ENCODE measurements at places on chromosomes 3 and 15.

DNA sequence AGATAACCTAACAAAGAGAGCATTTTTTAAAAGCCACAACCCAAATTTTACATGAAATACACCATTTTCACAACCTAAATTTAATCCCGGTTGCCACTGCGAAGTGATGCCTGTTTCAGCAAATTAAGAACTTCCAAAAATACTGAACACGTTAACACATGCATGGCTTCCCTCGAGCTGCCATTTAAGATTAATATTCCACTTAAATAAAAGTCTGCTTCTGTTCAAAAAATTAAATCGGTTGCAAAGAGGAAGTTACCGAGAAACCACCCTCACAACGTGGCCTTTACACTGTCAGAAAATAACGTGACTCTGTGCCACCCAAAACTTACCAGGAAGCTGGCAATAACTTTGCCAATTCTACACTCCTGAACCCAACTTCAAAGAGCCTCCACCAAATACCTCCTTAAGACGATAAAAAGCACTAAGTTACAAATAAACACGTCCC, 1.2 kb downstream of the TBL1XR1 start:
- peak; percentile 58 for DNase-seq

- DNase-seq, result no peak
These were observed 70.5 kb upstream of the FOXB1 start for GRCh38 chr15:59933607-59934006.

DNA sequence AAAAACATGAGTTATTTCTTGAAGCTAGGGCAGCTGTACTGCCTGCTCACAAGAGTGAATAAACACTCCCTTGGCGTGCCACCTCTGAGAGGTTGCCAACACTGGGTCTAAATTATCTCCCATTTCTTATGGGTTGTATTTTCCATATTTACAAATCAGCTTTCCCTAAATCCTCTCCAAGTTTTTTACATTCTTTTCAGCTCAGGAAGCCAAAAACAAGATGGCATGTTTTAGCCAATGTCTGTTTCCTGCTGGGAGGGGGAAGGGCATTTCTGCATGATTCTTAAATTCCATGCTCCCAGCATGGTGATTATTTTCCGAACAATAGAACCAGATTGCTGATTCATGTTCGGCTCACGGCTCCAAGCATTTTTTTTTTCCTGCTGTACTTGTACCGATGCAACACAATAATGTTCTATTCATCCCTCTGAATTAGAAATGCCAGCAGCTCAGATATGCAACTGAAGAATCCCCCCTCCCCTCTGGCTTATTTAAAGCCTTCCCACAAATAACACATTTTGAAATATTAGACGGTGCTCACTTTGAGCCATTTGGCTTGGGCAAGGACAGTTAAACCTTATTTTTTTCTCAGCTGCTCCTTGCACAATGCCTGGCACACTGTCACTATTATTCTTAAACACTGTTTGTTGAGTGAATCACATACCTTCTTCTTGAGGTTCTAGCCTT, 252.5 kb downstream of the THRB start:
- no peak for DNase-seq

DNA sequence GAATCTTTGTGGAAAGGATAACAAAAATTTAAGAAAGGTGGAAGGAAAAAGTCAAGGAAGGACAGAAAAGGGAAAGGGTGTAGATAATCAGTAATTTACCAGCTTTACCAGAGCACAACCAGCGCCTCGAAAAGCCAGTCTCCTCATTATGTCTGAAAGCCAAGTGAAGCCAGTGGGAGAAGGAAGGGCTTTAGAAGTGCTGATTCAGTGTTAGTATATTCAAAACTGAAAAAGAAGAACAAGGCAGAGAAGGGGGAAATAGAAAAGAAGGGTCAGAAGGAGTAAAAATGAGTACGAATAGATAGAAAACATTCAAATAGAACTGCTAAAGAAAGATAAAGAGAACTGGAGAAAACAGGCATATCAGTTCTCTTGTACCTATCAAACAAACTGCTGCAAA, 4.1 kb downstream of the PBRM1 start:
- DNase-seq, result no peak

GRCh38 chr3:73188707-73189106, 127.2 kb downstream of the EBLN2 start:
- DNase-seq, result no peak

DNA sequence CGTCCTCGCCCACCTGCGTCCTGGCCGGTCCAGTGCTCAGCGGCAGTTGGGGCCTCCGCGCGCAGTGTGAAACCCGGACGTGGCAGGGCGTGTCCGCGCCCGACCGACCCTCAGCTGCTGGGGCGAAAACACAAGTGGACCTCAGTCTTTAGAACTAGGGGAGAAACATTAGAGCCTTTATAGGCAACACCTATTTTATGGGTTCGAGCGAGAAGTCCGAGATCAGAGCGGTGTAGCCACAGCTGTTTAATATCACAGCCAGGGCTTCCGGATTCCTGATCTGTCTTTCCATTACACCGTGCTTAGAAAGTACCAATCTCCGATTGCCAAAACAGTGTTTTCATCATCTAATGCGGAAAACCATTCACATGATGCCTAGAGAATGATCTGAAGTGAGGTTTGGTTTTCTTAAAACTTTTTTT, 506 bp downstream of the RAD51 start:
- DNase-seq, result peak; percentile 25

GRCh38 chr15:55742927-55743728, at the start of gene PRTG:
Gene PRTG, minus strand, starts transcription at chr15:55743152. Its CDS starts 221 bp downstream, at chr15:55742931.
- no peak for DNase-seq

GRCh38 chr3:108953210-108953609, 469 bp downstream of the GUCA1C start:
- DNase-seq, result no peak

Data from CD4-positive, alpha-beta T cell treated with Interleukin-12 subunit alpha and Interleukin-12 subunit beta, for 1 hour (primary cell).